Substantia nigra (tissue), 51 donors: ENCODE measurements at places on chromosomes 3 and 15.

DNA sequence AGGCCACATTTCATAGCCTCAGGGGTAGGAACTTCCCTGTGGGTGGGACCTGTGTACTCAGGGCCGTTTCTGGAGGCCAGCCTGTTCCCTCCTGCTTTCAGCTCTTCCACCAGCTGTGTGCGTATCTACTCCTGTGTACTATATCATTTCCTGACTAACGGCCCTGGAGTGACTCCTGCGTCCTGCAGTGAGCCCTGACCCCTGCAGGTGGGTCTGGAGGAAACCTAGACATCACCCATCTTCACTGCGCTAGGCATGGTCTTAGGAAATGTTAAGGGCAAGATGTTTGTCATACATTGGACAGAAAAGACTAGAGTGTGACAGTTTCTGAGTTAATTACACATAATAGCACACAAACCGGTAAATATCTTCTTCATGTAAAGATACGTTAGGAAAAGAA is 297.3 kb downstream of the GABRB3 start:
- DNase-seq: no peak

DNA sequence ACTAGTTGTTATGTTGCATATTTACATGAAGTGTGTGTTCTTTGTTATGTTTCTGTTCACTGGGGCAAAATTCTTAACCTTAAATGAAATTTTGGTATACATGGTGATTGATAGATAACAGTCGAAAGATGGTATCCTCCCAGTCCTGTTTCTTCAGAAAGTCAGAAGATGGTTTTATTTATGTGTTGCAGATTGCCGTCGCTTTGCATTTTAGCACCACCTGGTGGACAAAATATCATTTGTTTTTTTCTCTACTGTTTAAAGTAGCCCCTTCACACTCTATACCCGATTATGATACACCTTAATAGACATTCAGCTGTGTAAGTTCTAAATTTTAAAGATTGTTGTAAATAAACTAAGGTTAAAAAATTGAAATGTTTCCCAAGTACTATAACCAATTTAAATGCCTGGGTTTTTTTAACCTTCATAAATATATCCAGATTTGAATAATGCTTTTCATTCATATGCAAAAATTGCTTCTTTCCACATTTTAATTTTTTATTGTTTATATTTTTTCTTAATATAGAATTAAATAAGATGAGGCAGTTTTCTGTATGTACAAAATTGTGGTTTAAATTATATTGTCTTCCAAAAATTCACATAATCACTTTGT is 152.2 kb downstream of the ALCAM start:
- DNase-seq: peak; percentile 10

- DNase-seq: no peak
Measured at GRCh38 chr3:108408883-108409799, 101.3 kb downstream of the MYH15 start.

GRCh38 chr3:60536420-60536819 is 714.8 kb downstream of the FHIT start:
- no peak for DNase-seq

GRCh38 chr3:124121379-124122312 is 129.7 kb upstream of the ROPN1 start:
- no peak for DNase-seq

DNA sequence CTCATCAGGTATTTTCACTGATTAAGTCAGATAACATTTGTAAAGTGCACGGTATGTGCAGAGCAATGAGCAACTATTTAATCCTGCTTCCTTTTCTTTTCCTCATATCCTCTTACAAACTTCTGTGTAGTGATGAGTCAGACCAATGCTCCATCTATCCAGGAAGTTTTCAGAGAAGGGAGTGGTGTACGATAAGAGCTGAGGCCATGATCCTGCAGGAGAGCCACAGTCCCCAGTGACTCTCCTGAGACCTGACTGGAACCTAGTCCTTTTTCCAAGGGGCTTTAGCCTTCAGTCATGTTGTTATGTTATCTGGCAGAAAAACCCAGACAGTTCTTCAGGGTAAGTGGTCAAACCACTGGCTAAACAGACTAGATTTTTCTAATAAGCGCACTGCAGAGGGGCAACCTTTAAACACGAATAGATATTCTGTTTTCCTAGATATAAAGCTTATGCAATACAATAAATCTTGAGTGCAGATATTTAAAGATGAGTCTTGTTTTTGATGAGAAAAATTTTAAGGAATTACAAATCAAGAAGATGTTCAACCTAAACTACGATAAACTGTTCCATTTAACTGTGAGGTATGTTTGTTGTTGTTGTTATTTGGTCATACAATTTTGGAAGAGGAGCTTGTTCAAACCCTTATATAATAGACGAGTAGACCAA is 110.5 kb upstream of the RAP2B start:
- DNase-seq: no peak

DNA sequence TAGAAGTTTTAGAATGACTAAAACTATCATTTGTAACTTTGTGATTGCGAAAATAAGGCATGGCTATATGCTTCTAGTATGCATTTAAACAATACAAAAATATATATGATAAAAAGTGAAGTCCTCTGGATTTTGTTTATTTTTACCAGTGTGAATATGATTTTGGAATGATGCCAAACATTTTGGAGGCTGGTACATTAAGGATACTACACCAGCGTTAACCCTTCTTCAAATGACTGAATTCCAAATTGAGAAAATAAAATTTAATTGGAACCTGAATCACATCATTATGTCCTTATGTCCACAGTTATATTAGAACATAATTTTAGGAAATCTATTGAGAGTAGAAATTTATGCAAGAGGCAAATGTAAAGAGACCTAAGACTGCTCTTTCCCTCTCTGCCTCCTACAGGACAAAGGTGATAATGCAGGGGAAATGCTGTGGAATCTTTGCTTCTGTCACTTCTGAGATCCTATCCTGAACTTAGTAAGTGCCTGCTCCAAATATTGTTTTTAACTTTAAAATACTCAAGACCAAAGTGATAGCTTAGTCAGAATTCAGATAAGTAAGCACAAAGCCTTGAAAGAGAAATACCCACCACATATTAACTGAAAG is 121.1 kb upstream of the NANOGP8 start:
- no peak for DNase-seq

GRCh38 chr3:145224886-145225285 is 936.1 kb downstream of the PLOD2 start:
- no peak for DNase-seq

DNA sequence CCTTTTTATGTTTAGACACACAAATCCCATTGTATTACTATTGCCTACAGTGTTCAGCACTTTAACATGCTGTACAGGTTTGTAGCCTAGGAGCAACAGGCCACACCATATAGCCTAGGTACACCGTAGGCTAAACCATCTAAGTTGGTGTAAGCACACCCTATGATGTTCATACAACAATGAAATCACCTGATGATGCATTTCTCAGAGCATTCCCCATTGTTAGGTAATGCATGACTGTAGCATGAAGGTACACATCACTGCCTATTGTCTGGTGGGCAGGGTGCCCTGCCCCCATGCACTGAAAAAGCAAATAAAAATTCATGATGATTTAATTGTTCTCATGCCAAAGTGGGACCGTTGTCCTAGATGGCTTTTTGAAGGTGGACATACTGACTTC is 183.6 kb downstream of the AGBL1 start:
- DNase-seq: no peak

DNA sequence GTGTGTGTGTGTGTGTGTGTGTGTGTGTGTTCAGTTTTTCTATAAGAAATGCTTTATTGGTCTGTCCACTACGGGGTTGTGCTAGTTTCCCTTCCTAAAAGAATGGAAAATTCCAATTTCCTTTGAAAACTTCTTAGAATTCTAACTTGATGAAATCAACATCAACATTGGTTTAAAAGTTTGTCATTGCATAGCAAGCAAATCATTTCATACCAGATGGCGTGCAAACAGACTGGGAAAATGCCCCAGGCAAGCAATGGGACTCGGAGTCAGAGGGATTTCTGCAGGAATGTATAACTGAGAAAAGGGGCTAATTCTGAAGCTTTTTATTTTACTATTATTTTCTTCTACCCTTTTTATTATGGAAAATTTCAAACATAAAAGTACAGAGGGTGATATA is 13.1 kb upstream of the DYNC1LI1 start:
- DNase-seq: no peak

DNA sequence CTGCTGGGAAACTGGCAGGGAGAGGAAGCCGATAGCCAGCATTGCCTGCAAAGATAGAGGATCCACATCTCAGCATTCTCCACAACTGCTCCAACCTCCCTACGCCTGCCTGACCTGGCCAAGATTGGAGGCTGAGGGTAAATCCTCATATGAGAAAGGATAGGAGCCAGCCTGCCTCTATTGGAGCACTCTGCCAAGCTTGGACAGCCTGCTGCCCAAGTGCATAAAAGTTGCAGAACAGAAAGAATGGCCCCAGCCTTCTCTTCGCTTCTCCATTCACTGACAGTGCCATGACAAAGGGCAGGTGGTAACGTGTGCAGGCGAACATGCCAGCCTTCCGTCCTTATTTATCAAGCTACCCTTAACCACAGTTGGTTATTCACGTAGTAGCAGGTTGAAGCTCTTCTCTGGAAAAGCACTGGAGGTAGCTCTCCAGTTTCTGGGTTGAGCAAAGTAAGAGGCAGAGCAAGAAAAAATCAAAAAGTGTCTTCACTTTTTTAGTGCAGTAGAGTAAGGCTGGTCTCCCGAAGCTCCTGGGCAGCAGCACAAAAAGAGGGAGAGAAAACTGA is 4.3 kb downstream of the BMF start:
- DNase-seq: no peak

GRCh38 chr3:160065786-160066185 is 77.2 kb downstream of the IL12A start:
- DNase-seq: no peak

- DNase-seq: no peak
Measured at GRCh38 chr3:51390246-51391074, 625 bp upstream of the RBM15B start.

GRCh38 chr15:68770216-68770615 is 50.5 kb downstream of the ANP32A start:
- no peak for DNase-seq

- DNase-seq: no peak
Measured at GRCh38 chr3:9188583-9188982, 60.9 kb downstream of the SRGAP3 start.

GRCh38 chr3:59334585-59334984 is 284.8 kb upstream of the CFAP20DC start:
- no peak for DNase-seq

GRCh38 chr3:64696896-64697295 is 9.1 kb upstream of the ADAMTS9 start:
- no peak for DNase-seq

- no peak for DNase-seq
Measured at GRCh38 chr15:36315649-36316048, 263.8 kb upstream of the CDIN1 start.

DNA sequence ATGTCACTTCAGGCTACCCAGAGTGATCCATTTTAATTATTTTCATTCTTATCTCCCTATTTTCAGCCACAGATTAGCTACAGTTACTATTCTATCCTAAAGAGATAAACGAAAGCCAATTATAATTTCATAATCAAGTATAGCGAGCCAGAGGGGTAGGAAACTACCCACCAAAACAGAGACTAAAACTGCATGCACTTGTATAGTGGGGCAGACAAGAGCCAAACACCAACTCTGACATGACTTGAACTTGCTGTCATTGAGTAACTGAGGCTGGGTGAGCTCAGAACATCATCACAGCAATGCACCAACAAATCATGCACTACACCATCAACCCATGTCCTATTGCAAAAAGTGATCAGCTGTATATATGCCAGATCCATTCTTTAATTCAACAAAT is 64.8 kb downstream of the FBN1 start:
- DNase-seq: no peak

DNA sequence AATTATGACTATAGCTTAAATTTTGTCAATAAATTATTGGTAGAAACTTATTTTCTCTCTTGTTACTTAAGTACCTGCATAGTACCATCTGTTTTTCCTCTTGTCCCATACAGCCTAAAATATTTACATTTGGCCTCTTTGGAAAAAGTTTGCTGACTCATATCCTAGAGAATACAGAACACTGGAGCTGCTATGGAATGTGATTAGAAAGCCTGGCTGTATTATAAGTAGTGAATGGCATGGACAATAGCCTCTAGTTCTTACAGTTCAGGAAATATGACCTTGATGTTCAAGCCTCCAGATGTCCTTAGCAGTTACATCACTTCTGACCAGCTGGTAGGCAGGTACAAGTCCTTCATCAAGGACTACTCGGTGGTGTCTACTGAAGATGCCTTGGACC is 28.3 kb downstream of the ST8SIA2 start:
- DNase-seq: no peak

DNA sequence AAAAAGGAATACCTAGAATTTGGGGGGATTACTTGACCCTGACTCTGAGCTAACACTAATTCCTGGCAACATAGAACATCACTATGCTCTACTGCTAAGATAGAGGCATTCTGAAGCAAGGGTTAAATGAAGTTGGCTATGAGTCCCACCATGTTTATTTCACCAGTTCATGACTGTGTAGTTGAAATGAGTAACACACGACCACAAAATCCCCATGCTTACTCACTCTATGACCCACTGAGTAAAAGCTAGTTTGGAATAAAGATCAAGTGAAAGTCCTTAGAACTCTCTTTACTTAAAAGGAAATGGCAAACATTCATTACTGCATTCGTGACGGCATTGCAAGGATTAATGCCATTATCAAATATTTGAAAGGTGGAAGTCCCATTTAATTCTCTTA is 47.4 kb downstream of the MRPL46 start:
- no peak for DNase-seq

- DNase-seq: no peak
Measured at GRCh38 chr3:13020159-13020750, 53.0 kb downstream of the IQSEC1 start.

DNA sequence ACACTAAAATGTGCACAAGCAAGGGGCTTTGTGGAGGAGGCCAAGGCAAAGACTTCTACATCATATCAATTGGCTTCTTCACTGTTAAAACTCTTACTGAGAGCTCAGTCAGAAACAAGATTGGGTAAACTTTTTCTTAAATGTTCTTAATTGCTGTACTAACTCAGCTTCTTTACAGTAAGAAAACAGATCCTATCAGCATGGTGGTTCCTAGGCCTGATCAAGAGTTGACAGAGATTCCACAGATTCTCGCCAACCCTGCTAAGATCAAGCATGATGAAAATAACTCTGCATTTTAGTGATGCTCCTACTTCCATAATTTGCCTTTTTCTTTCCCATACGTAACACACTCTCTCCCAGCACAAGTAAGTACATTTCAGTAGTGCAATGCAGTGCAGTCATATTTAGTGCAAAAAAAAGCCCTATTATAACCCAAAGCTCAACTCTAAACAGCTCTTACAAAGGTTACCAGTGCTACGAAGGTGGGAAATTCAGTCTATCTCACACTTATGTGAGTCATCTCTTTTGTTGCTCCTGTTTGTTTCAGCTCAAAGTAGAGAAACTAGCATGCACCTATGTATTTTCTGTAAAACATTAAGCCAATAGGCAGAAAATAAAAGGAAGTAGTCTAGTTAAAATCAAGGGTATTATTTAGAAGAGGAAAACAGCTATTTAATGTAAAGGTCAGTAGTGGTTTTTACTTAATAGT is 29.9 kb downstream of the TIGIT start:
- no peak for DNase-seq

GRCh38 chr3:145522179-145522578 is 638.8 kb downstream of the PLOD2 start:
- DNase-seq: no peak
